ENCODE measurements at places on chromosomes 3 and 15.

DNA sequence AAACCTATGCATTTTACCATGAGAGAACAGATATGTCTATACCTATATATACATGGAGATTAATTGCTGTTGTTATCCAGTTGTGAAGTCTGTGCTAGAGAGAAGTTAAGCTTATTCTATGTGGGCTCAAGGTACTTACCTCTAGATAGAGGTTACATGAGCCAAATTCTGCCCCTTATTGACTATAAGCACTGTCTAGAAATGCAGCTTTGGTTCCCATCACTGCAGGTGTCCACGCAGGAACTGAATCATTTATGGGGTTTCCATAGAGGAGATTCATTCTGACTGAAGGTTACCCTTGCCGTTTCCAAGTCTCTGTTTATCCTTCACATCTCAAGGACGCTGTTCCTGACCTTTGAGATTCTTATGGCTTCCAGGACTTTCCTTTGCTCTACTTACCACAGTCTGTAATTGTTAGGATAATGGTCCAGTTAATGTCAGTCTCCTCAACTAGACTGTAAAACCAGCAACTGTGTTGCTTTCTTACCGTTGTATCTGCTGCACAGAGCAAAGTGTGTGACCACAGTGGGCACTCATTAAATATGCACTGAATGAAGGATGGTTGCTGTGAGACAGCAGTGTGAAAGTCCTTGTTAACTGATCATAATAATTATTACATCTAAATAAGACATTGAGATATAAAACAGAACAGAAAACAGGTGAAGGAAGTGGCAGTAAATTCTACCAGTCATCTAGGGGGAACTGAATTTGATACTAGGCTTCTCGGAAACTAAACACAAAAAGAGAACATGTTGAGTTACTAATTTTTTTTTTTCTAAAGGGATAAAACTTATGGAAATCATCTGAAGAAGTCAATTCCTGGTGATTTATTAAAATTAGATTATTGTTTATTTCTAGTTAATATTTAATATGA is 44.0 kb upstream of the BCL6 start:
- DNase-seq: no peak

- DNase-seq: no peak
Measured at GRCh38 chr3:108012304-108012703, 78.5 kb downstream of the CD47 start.

GRCh38 chr3:153247331-153248330 is 85.6 kb downstream of the RAP2B start:
- no peak for DNase-seq

DNA sequence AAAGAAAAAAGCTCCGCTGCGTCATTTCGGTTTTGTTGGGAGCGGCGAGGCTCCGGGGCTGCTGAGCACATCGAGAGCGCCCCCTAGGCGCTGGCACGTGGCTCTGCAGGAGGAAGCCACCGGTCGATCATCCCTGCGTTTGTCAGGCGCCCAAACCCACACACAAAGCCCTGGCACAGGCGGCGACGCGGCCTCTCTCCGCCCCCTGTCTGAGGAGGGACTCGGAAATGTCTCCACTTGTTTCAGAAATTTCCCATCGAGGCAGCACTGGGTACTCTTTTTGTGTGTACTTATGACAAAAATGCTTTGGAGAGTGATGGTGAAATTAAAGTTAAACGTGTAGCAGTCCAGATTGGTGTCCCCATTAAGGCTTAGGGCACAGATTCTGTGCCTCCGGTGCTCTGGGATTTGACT is 407.3 kb upstream of the ONECUT1 start:
- no peak for DNase-seq

DNA sequence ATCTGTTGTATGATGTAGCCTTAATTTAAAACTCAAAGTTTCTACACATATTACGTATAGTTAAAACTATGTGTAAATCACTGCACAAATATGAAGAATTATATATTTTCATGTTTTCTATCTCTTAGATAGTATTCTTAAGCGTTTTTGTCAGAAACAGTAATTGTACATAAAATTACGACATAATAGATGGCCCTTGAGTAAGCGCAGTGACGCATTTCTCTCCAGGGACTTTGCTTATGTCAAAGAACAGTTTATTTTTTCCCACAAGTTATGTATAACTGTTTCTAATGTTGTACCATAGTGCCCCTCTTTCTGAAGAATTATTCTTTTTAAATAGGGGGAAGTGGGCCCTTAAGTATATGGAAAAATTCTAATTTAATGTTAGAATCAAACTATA is 934.0 kb downstream of the VGLL3 start:
- no peak for DNase-seq
